ENCODE measurements at places on chromosomes 7 and 10.

DNA sequence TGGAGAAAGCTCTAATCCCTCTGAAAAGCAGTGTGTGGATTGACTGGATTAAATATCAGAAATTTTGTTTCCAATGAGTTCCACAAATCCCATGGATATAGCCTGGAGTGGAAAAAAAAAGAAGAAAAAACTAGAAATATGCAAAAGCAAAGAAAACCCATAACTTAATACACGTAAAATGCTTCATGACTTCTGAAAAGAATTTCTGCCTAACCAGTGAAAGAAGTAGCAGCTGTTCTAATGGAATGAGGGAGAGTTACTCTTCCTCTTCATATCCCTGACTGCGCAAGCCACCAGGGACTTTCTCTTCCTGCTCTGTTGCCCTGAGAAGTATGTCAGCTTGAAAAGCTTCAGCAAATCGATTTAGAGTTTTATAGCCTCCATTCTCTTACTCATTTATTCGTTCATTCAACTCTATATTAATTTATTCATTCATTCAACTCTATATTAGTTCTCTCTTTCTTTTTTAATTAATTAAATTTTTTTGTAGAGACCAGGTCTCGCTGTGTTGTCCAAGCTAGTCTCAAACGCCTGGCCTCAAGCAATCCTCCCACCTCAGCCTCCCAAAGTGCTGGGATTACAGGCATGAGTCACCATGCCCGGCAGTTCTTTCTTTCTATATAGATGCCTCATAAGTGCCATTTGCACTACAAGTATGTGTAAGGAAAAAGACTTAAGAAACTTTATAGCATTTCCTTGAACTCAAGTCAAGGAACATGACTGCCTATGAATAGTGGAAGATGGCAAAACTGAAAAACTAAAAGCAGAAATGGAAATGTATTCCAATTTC, 447.3 kb upstream of the NRP1 start:
- DNase-seq, result no peak

GRCh38 chr7:70634610-70635068, 497.3 kb upstream of the GALNT17 start:
- DNase-seq, result peak; percentile 6

DNA sequence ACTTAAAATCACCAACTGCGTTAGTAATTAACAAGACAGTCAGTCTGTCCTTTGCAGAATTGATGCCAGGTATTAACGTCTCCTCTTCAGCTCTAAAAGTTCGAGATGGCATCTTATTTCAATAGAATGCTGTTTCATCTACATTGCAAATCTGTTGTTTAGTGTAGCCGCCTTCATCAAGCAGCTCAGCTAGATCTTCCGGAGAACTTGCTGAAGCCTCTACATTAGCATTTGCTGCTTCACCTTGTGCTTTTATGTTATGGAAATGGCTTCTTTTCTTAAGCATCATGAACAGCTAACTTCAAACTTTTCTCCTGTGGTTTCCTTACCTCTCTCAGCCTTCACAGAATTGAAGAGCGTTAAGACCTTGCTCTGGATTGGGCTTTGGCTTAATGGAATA, 95.5 kb upstream of the FAM20C start:
- no peak for DNase-seq

- DNase-seq, result no peak
Measured at GRCh38 chr10:129771576-129771975, 192.5 kb downstream of the EBF3 start.

- peak; percentile 45 for DNase-seq
Measured at GRCh38 chr10:125482108-125482507, 200.9 kb downstream of the TEX36 start.

DNA sequence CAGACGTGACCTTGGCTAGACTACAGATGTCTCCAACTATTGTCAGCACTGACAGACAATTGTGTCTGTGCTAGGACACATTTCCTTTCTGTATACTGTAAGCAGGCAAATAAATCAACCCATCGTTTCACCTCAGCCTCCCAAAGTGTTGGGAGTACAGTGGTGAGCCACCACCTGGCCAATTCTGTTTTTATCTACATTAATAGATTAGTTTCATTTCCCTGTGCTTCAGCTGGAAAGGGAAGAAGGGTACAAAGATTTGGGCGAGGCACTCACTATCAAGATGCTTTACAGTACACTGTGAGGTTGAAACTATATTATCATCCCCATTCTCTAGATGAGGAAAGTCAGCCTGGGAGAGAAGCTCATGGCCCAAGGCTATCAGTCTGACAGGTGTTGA, 21.9 kb downstream of the SFR1 start:
- no peak for DNase-seq

DNA sequence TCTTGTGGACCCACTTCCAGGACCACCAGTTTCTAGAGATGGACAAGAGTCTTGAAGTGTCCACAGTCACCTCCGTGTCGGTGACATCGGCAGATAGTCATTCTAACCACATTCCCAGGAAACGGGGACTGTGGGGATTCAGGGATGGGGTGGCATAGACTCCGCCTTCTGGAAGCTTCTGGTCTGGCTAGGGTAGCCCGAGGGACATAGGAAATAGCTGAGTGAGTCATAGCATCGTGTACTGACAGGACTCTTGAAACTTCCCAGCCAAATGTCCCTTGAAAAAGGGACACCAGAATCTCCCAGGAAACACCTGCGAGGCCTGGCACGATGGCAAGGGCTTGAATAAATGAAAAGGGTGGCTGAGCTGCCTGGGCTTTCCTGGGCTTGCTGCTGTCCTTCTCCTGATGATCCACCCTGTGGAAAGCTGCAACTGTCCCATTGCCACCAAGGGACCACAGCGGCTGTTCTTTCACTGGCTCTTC, 84.1 kb upstream of the LRRC4 start:
- peak; percentile 26 for DNase-seq

DNA sequence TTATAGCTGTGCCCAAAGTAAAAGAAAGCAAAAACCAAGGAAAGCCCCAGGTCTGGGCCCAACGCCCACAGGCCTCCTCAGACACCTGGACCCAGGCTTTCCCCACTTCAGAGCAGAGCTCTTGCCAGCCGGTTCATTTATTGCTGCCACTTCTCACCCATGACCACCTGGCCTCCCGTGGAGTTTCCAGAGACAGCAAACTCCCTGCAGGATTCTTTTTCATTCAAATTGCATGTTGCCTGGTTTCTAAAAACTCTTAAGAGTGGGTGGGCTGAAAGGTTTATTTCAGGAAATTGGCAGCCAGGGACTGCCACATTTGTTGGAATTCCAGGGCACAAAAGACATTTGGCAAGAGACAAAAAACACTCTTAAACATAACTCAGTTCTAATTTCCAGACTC, 4.7 kb downstream of the VOPP1 start:
- DNase-seq, result no peak

DNA sequence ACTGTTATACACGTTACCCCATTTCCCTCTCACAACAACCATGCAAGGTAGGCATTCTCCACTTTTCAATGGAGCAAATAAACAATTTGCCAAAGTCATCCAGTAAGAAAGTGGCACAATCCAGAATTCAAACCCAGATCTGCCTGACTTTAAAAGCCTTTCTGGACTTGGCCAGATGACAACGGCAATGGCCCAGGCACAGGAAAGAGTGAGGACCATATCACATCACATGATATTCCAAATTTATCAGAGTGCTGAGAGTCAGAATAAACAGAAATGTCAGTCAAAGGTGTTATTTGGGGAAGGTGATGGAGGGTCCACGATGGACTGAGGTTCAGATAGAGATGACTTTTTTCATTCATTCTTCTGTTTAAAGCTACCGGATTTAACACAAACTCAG, 48.0 kb downstream of the CALD1 start:
- no peak for DNase-seq

GRCh38 chr10:78417425-78418370, 384.0 kb downstream of the RPS24 start:
- DNase-seq, result no peak

- DNase-seq, result no peak
Measured at GRCh38 chr10:11246752-11247467, 229.2 kb downstream of the CELF2 start.

DNA sequence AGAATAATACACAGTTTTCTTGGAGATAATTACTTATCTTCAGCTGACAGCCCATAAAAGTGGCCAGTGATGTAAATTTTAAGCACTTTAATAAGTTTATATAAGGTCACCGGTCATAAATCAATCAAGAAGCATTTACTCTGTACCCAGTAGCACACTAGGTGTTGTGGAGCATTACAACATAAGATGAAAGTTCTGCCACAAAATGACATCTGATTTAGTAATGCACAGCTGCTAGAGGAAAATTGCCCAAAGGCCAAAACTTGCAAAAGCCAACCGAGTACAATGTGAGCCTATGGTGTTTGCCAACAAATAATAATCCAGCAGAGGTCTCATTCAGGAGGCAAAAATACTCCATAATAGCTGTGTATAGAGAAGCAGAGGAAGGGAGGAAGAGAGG, 63.6 kb downstream of the GPR37 start:
- peak; percentile 59 for DNase-seq

DNA sequence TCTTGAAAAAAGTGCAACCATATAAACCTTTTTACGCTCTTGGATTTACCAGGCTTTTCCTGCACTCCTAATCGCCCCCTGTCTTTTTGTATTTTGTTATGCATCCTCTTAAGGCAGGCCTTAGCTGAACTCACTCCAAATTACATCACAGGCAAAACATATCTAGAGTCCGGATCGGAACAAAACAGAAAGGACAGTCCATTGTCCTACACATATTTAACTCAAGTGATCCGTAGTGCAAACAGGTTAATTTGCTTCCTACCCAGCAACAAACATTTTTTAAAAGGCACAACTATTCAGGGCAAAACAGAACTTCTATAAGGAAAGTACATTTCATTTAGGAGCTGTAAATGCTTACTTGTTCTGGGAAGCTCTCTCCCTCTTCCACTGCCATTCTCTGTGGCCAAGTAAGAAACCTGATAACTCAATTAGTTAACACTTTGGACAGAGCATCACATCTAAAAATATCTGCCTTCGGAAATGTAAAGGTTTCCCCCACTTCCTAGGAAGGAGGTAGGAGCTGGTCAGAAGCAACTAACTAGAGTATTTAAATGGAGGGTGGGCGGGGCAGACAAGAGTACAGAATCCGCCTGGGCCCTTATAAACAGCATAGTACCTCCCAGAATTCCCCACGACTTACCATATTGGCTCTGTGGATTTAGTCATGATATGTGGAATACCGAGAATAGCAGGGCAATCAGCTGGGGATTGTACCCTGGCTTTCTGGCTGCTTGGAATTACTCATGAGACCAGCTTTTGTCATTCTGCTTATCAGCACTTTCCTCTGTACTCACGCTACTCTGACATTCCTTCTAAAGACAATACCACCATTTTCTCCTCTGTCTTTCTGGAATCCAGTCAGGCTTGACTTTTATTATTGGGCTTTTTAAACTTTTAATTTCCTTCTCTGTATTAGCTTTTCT, 89.5 kb downstream of the ANK3 start:
- peak; percentile 38 for DNase-seq

GRCh38 chr7:78195281-78195680, 396.7 kb downstream of the PHTF2 start:
- DNase-seq, result peak; percentile 68

- DNase-seq, result peak; percentile 93
Measured at GRCh38 chr10:71835671-71836595, 15.1 kb downstream of the PSAP start.

- no peak for DNase-seq
Measured at GRCh38 chr7:149825567-149826343, 12.4 kb upstream of the ZNF862 start.

DNA sequence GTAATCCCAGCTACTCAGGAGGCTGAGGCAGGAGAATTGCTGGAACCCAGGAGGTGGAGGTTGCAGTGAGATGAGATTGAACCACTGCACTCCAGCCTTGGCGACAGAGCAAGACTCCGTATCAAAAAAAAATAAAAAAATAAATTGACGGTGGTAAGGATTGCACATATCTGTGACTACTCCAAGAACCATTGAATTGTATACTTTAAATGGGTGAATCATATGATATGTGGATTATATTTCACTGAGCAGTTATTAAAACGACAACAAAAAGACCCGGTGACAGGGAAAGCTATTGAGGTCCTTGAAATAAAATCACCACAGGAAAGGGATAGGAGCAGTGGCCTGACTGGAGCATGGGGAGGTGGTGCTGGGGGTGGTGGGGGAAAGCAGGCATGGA, 31.2 kb upstream of the COMTD1 start:
- DNase-seq, result no peak

DNA sequence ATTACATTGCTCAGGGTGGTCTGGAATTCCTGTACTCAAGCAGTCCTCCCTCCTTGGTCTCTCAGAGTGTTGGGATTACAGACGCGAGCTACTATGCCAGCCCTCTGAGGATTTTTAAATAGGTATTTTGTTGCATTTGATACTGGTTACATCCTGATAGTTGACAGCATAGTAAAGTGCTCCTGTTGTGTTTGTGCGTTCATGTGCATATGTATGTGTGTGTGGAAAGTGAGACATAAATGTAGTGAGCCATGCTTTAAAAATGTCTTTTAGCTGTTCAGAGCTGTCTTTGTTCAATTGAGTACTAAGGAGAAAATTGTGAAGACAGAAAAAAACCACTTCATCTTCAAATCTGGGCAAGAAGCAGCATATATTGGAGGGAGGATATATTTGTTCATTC, 27.8 kb downstream of the ZNRF2 start:
- DNase-seq, result no peak

DNA sequence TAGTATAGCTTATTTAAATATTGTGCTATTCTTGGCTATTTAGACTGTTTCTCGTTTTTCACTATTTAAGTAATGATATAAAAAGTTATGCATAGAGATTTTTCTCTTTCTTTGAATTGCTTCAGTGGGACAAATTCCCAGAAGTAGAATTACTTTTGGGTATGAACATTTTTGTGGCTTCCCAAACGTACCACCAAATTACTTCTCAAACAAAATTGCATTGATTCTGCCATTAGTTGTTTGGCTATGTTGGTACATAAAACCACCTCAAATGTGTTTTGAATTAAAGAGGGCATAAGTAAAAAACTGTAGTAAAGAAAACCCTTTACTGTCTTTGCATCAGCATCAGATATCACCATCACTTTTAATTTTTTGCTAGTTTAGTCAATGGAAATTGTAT, 31.0 kb downstream of the AKR1B1 start:
- no peak for DNase-seq

DNA sequence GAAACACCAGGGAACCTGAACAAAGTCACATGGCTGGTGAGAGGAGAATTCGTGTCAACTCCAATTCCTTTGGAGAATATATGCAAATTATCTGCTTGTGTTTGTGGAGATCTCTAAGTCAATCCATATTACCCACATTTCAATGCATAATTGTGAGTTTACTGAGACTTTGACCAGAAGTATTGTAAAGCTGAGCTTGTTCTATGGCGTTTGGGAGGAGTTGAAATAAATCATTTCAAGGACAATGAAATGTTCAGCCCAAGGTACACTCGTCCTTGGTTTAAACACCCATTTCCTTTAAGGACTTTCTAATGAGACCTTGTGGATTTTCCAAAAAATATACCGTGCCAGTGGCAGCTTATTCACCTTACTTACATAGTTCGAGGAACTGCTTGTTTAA, 186.6 kb upstream of the HDAC9 start:
- no peak for DNase-seq

GRCh38 chr7:28203508-28204240, 23.1 kb upstream of the JAZF1 start:
- DNase-seq, result peak; percentile 56

DNA sequence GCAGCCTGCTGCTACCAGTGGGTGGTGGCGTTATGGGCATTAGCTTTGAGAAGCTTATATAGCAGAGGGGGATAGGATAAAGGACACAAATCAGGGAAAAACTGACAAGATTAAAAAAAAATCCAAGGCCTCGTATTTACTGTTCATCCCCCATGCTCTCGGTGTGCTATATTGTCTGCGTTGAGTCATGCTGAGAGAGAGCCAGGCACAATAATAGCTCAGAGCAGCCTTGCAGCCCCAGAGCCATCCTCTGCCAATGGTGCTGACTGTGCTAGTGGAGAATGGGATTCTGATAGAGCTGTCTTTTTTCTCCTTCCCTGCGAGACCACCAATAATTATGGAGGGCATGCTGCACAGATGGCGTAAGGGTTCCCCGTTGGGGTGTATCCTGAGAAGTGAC, 51.7 kb upstream of the FZD1 start:
- DNase-seq, result no peak

Measured in fibroblast of villous mesenchyme (primary cell).